ENCODE measurements at places on chromosomes 2 and 18.

DNA sequence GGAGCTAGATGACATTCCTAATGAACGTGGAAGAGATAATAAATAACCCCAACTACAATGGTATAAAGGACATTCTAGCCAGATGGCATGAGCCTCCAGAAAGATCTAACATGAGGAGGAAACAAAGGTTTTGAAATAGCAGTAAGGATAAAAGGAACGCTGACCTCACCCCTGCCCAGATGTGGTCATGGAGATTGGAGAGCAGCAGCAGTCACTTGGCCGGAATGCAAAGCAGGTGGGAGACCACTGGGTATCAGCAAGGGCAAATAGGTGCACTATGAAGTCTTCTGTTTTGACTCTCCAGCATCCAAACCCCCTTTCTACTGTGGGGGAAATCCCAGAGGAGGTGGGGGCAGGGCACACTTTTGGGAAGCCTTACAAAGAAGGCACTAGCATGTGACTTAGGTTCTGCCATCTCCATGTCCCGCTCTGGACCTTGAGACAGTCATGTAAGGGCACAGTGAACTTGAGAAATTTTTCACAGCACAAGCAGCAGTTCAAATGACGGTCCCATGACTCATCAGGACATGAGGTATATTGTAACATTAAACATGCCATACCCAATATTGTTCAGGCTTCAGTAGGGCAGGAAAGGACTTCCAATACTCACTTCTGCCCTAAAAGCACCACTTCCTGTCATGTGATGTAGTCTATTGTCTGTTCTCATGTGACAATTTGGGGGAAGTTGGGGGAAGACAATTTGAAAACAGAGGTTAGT lies 55.2 kb downstream of the METTL4 start:
- DNase-seq, result no peak

- no peak for DNase-seq
Observed at GRCh38 chr2:182066400-182067087, 80.9 kb downstream of the PPP1R1C start.

GRCh38 chr2:229335877-229336346 lies 64.8 kb upstream of the PID1 start:
- no peak for DNase-seq

DNA sequence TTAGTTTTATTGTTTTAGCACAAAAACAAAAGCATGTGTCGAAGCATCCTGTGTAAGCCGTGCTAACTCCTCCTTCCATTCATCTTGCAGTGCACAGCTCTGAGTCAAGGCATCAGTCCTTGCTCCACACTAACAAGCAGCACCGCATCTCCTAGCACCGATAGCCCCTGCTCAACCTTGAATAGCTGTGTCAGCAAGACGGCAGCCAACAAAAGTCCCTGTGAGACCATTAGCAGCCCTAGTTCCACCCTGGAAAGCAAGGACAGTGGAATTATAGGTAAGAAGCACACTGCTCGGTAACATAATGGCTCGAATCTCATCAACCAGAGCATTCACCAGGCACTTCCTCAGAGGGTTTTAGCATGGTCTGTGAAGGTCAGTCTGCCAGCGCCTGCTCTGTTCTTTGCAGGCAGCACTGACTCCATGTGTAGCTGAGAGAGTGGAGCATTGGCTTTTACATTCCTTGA lies 136.2 kb downstream of the WDSUB1 start:
- DNase-seq, result no peak

DNA sequence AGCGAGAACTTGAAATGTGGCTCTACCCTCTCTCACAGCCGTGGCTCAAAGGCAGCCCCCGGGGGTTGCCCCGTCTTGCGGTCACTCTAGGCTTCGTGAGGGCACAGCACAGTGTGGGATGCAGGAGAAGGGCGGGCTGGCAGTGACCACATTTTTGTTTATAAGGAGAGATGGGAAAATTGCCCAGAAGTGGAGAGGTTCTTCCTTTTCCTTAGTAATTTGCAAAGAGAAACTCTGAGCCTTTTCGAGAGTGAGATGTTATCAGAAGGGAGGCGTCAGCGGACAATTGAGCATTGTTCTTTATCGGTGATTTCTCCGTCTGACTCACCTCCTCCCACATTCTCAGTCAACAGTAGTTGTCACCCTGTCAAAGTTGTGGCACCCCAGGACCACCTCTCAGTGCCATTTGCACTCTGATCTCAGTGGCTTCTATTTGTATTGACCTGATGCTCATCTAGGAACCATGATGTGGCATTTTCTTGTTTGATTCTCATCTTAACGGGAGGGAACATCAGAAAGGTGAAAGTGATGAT lies 89.6 kb downstream of the ACAA2 start:
- DNase-seq, result no peak

DNA sequence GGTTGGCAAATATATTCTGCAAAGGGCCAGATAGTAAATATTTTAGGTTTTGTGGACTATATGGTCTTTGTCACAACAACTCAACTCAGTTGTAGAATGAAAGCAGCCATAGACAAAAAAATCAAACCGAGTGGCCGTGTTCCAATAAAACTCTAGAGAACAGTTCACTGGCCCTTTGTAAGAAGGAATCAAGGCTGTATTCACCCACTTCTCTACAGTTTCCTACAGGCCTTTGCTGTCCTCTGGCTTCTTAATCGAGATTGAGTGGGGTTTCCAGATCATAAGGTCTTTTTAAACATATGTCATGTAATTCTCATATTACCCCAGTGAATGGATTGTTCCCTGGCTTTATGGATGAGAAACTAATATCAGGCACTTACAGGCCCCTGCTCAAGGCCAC lies 448.9 kb upstream of the ETAA1 start:
- no peak for DNase-seq

- no peak for DNase-seq
Observed at GRCh38 chr2:231059756-231060155, 3.1 kb downstream of the PSMD1 start.

- no peak for DNase-seq
Observed at GRCh38 chr2:236240228-236240990, 23.8 kb downstream of the ASB18 start.

- no peak for DNase-seq
Observed at GRCh38 chr2:28253543-28253942, 139.1 kb upstream of the FOSL2 start.
